NCI-H2227 treated with DMSO at 0.1 percent for 48 hours (cell line): ENCODE measurements at places on chromosomes 13 and 19.

DNA sequence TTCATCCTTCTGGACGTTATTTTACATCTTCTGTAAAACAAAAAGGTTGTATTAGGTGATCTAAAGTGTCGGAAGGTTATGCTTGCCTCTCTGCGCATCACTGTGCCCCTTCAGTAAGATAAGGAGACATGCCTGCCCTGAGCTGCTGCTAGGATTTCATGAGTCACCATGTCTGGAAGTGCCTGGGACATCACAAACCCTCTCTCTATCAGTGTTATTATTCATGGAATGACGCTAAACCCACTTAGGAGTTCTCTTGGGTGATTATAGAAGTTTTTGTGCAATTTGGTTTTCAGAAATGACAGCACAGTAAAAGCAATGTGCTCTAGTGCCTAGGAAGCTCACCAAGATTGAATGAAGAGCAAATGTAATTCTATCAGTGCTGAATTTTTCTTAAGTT, 617.7 kb downstream of the DCT start:
- DNase-seq = no peak

GRCh38 chr13:46106839-46107371, 2.1 kb upstream of the CPB2 start:
- DNase-seq = no peak

DNA sequence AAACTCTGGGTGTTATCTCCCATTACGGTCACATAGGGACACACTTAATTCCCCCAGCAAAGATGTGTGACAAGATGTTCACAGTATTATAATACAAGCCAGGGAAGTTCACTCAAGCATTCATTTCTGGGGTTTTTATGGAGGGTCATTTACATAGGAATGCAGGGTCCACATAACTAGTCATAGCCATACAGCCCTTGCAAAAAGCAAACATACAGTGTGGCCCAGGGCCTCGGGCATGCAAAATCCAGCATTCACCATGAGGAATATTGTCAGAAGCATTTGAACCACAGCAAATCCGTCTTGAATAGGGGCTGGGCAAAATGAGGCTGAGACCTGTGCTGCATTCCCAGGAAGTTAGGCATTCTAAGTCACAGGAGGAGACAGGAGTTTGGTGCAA, 13.0 kb upstream of the ZNF460 start:
- no peak for DNase-seq

DNA sequence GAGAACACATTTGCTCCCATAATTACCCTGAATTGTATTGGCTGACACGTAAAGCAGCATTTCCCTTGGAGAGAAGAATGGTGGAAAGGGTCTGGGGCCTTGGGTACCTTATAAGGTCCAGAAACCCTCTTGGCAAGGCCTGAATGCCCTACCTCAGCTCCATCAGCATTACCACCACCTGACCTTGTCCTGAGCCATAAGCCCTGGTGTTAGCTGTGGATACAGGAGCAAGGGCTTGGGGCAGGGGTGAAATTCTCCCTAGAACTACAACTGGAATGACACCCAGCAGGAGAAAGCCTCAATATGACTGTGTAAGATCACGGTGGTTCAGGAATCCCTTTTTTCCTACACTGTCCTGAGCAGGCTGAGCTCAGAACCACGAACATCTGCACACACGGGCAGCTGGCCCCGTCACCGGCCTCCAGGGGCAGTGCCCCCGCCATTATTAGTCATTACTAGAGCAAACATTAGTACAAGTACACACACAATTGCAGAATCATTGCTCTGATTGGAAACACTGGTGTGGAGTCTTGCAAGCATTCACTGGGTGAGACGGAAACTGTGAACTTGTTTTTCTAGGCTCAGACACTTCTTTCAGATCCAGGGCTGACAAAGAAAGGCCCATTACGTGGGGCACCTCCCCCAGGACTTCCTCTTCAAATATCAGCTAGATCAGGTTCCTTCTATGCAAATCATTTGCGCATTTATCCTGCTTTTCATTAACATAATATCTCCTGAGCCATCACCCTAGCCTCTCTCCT, 26.8 kb upstream of the MTIF3 start:
- peak; percentile 27 for DNase-seq

DNA sequence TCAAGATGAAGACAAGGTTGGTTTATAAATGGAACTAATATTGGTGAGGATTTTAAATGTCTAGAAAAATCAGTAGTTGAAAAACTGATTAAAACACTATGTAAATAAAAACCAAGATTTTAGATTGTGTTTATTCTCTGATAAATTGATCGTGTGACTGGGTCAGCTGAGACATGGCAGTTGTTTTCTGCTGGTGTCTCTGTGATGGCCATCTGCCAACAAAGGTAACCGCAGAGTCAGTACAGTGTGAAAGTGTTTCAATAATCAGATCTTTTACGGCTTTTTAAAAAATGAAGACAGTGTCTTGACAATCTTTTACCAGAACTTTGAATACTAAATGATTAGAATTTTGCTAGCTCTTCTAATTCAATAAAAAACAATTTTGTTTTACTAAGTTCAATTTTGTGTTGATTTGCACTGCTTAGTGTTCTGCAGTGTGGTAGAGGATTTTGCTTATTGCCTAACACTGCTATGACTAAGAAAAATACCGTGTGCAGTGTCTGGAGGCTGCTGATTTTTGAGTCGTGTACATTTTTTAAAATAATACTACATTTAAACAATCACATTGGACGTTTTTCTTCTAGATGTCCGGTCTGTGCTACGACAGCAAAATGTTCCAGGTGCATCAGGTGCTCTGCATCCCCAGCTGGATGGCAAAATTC, 32.7 kb upstream of the GPR183 start:
- DNase-seq = no peak

DNA sequence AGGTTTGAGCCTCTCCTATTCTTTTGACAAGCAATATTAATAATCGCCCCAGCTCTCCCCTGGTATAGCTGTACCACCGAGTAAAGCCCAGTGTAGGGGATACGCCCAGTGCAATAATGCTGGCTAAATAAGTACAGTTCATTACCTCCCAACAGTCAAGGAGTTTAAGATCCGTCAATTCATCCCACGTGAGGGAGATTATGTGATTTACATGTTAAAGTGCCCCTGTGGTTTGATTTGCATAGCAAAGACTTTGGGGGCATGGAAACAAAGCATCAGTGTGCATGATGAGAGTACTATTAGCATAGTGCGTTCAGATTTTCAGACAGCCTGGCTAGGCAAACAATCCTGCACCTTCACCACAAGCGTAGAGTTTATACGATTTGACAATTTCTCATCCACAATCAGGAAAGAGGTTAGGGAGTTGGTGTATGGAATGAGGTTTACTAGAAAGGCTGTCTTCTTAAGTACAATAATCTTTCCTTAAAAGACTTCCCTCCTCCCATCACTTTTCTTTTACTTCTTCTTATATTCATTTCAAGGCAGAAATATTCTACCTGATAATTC, 754.0 kb downstream of the DIAPH3 start:
- no peak for DNase-seq

GRCh38 chr13:94345374-94346195, 133.9 kb downstream of the DCT start:
- no peak for DNase-seq

DNA sequence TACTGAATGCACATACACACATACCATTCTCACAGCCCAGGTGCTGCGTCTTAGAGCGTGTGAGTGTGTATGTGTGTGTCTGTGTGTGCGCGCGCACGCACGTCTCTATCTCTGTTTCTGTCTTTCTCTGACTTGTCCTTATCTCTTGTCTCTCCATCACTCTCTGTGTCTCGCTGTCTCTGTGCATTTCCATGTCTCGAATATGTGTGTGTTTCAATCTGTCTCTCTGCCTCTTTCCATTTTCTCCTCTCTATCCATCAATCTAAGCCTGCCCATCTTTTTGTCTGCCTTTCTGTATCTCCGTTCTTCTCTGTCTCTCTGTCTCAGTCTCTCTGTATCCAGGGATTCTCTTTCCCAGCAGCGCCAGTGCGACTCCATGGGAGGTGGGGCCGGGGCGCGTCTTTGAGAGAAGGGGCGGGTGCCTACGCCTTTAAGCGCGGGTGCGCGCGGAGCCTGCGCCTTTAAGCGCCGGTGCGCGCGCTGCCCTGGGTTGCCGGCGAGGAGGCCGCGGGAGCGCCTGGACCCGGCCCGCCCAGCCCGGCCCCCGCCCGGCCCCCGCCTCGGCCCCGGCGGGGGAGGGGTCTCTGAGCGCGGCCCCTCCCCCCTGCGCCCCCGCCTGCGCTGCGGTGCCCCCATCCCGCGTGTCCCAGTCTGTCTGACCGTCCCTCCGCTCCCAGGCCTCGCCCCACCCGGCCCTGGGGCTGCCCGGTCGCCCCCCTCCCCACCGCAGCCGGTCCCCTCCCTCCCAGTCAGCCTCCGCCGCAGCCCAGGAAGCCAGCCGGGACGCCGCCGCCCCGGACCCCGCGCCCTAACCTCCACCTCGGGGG, at the start of gene LRFN3:
LRFN3 (plus strand) TSS at position 464 of the 827 bp plus-strand sequence. CDS start 3,052 bp downstream, outside the sequence.
- DNase-seq = peak; percentile 99

GRCh38 chr19:16527334-16527935, 14.8 kb downstream of the CHERP start:
- DNase-seq = no peak

DNA sequence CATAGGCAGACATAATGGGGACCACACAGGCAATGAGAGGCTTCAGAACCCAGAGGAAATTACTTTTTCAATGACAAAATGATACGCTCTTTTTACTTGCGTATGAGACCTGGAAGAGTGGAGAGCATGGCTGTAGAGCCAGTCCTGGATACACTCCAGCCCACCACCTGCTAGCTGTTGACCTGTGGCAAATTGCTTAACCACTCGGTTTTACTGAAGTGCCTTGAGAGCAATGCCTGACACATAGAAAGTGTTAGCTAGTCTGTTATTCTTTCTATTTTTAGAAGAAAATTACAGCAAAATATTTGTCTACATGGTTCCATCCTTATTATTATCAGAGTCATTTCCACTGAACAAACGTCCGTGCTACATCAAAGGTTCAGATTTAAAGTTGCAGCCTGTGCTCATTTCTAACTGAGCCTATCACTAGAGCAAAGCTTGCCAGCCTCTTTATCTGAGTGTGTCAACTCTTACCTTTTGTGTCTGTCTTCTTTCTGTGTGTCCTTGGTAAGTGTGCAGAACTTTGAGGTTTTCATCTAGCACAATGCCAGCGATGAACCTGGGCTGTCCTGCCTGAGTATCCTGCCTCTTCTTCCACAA, 9.6 kb upstream of the GPR183 start:
- DNase-seq = peak; percentile 88

DNA sequence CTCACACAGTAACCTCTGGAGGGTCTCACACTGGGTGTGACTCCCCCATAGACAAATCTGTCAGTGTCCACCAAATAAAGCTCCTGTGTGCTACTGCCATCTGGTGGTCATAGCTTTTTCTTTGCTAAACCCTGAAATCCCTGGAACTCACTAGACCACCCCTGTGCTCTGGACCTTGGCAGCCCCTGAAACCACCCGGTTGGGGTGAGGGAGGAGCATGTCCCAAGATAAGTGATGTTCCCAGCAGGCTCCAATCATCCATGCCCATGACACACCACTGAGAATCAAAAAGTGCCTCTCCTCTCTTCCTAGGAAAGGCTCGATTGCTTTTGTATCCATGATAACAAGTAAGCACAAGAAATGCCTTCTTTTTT, 6.5 kb upstream of the HSD17B14 start:
- DNase-seq = peak; percentile 49

GRCh38 chr19:32876919-32877285, 7.3 kb upstream of the SLC7A9 start:
- peak; percentile 80 for DNase-seq
